ENCODE measurements at places on chromosomes 1 and 21. TPM values are rescaled to one million over a fixed set of nuclear protein-coding genes. Genes with fewer than 3 reads are reported as not detected.

DNA sequence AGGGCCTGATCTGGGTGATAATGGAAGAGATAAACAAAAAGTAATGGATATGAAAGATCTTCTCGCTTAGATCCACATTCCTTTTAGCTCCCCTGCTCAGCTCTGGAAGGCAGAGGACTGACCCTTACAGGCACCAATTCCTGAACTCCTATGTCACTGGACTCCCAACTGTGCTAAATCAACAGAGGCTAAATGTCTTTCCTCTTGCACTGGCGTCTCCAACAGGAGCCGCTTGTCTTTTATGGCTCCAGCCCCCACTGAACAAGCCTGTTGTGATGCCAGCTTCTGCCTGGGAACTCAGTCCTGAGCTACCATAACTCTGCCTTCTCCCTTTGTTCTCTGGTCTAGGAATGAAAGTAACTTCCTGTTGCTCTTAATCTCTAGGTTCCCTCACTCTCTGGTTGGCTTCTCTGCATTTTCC is 142.1 kb upstream of the COL11A1 start:
- DNase-seq: peak; percentile 1

The ACOT11 gene
- total RNA-seq: 3.9 TPM

DNA sequence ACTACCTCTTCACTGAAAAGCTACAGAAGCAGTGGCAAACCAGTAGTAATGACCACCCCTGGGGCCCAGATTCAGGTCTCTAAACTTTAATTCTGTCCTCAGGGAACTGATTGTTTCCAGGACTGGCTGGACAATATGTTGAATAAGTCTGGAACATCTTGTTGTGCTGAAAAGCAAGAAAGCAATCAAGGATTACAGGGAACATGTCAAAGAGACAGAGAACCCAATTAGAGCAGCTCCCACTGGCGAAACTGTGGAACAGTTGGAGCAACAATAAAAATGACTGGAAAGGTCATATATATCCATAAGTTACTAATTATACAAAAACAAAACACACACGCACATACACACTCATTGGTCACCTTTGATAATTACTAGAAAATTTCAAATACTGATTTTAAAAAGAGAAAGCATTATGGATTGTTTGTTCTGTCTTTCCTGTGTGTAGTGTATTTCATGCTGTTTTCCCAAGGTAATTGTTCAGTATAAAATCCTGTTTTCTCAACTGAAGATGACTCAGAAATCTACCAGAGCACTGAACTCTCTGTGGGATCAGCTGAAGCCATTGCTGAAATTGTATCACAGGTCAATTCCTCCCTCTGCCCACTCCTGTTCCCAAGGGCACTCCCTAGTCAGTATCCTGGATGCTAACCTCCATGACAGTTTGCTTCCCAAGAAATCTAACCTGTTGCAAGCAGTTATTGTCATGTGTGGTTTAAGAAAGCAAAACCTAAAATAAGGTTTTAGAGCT is 83.6 kb upstream of the RGS1 start:
- DNase-seq: peak; percentile 54

GRCh38 chr1:83619170-83619896 is 379.6 kb downstream of the TTLL7 start:
- no peak for DNase-seq

The OR6K6 gene
- total RNA-seq: not detected

- peak; percentile 55 for DNase-seq
Observed at GRCh38 chr1:56331892-56332567, 247.3 kb downstream of the PLPP3 start.

GRCh38 chr1:181588631-181589030 is 105.3 kb downstream of the CACNA1E start:
- DNase-seq: no peak

DNA sequence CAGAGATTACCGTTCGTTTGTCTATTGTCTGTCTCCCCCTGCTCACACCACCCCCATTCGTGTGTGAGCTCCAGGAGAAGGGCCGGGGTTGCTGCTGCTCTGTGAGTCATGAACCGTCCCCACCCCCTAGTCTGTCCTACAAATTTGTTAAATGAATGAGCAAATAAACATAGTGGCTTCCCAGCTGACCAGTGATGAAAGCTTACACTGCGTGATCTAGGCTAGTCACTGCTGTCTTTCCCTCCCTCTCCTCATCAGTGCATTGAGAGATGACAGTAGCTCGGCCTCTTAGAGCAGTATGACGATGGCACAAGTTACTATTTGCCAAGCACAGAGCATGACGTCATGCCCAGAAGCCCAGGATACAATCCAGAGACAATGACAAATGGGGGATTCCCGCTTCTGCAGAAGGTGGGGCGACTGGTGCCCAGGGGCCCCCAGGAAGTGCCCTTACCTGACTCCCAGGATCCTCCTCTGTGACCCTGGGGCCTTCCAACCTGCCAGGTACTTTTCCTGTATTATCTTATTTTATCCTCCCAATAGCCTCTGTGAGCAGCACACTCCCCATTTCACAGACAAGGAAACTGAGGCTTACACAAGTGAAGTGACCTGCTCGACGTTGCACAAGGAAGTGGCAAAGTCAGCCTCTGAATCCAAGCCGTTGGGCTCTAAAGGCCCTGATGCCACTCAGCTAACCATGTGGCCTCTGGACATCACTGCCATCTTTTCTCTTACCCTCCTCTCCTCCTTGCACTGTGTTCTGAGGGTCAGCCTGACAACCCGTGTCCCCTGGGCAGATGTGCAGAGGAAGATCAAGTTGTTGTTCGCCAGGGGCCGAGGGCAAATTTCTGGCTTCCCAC is 8.6 kb upstream of the EPHA2 start:
- DNase-seq: peak; percentile 97

DNA sequence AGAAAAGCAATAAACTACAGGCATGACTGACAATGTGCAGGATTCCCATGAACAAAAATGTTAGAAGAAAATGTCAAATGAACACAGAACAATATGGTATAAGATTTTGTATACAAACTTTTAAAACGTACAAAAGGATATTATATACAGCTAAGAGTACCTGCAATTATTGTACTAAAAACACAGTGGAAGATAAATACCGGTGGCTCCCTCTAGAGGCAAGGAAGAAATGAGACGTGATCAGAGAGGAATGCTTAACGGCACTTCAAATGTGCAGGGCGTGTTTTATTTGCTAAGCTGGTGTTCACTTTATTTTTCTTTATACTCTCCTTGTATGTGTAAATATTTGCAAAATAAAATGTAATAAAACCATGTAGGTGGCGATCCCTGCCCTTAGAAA is 191.8 kb upstream of the SAMSN1 start:
- peak; percentile 16 for DNase-seq

The DENND2D gene
- total RNA-seq: 17.1 TPM

- no peak for DNase-seq
Observed at GRCh38 chr1:69673321-69673720, 105.6 kb downstream of the LRRC7 start.

DNA sequence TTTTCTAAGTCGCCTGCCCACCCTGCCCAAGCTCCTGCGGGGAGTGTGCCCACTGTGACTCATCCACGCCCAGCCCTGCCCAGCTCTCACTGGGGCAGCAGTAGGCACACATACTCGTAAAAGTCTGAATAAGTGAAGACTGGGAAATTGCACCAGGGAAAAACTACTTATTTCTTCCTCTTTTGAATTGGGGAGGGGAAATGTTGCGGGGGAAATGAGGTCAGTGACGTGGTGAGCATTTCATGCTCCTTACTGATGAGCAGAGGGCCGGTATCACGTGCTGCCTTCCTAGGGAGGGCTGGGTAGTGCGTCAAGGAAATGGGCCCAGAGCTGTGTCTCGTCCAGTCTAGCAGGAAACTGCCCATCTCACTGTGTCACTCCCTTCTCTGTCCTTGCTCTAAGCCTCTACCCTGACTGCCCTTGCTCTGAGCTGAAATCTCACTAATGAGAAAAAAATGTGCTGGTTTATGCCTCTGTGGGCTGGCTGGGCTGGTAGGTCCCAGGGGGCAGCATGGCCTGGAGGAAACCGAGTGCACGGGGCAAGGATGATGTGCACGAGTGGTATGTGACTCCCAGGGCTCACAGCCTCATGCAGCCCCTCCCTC is 13.5 kb upstream of the TNFRSF1B start:
- no peak for DNase-seq

The C4BPA gene
- not detected for total RNA-seq

DNA sequence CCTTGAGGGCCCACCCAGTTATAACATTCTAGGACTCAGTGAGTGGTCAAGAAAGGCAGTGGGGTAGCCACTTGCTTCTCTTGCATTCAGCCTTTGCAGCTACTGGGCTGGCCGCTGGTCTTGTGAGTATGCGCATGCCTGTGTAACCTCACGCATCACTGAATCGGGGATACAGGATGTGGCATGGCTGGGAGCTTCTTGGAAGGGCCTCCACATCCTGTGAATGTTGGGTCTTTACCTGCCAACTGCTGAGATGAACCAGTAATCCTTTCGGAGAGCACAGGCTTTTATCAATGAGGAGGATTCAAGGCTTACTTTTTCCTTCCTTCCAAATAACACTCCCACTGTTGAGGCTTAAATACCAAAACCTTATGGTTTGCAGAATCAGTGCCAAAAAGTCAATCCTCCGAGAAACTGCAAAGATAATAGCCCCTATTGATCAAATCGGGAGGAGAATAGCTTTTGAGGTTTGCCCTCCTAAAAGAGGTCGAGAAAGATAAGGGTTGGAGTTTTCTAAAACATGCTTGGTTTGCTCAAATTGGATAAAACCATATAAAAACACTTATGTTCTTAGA is 198.9 kb upstream of the UBE2U start:
- no peak for DNase-seq

- DNase-seq: no peak
Observed at GRCh38 chr1:191696354-191696753, 461.9 kb upstream of the RGS18 start.

- DNase-seq: no peak
Observed at GRCh38 chr1:36530261-36530660, 47.5 kb upstream of the CSF3R start.

The TAF12 gene
- 27.3 TPM for total RNA-seq

GRCh38 chr1:71882226-71882625 is 400.1 kb downstream of the NEGR1 start:
- no peak for DNase-seq

- DNase-seq: peak; percentile 29
Observed at GRCh38 chr1:65820983-65821382, 28.3 kb downstream of the PDE4B start.

The GPR52 gene
- total RNA-seq: not detected

- no peak for DNase-seq
Observed at GRCh38 chr1:179351281-179351680, 14.5 kb upstream of the AXDND1 start.

The OR2AK2 gene
- total RNA-seq: not detected

The KCNK2 gene
- 7.6 TPM for total RNA-seq

The TEKT2 gene
- total RNA-seq: not detected

GRCh38 chr21:44972821-44973220 is 33.0 kb downstream of the SLX9 start:
- peak; percentile 61 for DNase-seq

DNA sequence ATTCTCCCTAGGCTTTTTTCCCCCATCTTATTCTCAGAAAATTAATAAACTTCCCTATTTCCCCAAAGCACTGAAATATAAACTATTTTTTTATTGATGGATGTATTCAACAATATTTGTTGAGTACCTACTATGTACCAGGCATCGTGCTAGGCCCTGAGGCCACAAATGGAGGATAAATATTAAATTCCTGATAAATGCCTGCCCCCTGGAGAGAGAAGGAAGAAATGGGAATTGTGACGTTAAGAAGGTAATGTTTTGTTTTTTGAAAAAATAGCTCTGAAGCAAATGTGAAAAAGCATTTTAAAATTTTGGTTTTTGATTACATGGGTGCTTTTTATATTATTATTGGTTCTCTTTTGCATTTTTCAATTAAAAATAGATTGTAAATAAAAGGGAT is 60.5 kb upstream of the DPT start:
- no peak for DNase-seq

The CYP4A22 gene
- not detected for total RNA-seq

DNA sequence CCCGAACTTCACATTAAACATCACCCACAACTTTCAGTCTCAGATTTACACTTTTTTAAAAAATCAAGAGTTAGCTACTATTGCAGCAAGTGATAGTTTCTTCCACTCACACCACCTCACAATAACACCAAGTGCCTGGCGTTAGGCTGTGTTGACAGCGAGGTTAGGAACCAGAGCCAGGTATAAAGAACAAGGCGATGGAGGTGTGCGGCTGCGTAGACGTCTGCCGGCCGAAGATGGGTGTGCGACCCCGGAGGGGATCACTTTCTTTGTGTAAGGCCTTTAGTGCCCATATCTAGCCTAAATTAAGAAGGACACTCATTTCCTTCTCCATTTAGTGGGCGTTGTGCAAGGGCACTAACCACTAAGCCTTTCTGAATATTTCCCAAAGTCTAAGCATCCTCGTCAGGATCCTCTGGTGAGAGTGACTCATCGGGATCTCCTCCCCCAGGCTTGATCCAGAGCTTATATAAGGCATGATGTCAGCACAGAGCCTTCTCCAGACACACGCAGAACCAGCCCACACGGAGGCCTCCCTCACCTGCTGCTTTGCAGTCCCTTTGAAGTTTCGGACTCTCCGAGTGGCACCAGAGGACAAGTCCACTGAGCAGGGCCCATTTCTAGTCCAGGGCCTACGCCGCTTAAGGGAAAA is 11.8 kb downstream of the NHLH2 start:
- peak; percentile 5 for DNase-seq

The GJA9 gene
- total RNA-seq: not detected

The HSF2BP gene
- total RNA-seq: 12.9 TPM

The LCE1D gene
- total RNA-seq: not detected

The ADGRL2 gene
- total RNA-seq: 22.8 TPM

DNA sequence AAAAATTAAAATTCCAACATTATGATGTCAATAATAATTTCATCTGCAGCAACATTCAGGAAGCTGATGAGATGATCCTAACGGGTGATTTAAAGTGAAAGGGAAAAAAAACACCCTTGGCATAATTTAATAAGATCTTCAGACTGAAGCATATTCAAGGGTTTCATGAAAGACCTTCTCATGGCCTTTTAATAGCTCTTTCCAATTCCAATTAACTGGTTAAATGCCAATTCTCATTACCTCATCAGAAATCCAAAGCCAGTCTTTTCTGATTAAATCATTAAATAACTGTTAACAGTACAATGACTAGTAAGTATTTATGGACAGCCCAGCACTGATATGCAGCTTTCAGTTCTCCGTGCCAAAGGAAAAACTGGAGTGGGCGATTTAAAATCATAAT is 407.5 kb downstream of the SMYD3 start:
- no peak for DNase-seq

The RCAN1 gene
- total RNA-seq: 6.3 TPM

DNA sequence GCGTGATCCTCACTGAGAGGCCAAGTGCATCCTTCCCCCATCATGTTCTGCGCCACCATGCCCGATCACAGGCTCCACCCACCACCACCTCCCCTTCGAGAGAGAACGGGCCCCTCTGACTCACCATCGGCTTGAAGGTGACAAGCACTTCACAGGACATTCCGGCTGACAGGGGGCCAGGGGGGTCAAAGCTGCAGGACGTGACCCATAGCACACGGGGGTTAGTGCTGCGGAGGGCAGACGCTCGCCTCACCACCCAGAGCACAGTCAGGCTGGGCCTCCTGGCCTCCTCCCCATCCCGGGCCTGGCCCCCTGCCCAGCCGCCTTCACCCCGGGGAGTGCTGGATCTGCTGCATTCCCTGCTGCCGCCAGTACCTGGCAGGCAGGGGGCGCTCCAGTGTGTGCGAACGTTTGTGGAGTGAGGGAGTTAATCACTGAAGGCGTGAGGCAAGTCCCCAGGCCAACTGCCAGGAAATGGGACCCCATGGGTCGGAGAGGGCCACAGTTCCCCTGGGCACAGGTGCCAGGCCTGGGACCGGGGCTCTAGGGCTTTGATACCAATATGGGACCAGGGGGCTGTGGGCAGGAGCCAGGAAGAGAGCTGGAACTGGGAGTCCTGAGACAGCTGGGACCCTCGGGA is 40.9 kb upstream of the TMEM52 start:
- DNase-seq: peak; percentile 74

GRCh38 chr1:176068901-176069300 is 138.2 kb downstream of the COP1 start:
- no peak for DNase-seq

GRCh38 chr1:91870322-91870721 is 15.6 kb downstream of the TGFBR3 start:
- DNase-seq: no peak

All from Caki2 (cell line).